ENCODE measurements at places on chromosomes 1 and 21.

GRCh38 chr1:167369933-167370332 is 148.4 kb downstream of the CD247 start:
- no peak for DNase-seq

GRCh38 chr1:93443454-93443853 is 4.5 kb upstream of the FNBP1L start:
- no peak for DNase-seq

GRCh38 chr1:240646571-240647240 is 34.8 kb upstream of the GREM2 start:
- no peak for DNase-seq

DNA sequence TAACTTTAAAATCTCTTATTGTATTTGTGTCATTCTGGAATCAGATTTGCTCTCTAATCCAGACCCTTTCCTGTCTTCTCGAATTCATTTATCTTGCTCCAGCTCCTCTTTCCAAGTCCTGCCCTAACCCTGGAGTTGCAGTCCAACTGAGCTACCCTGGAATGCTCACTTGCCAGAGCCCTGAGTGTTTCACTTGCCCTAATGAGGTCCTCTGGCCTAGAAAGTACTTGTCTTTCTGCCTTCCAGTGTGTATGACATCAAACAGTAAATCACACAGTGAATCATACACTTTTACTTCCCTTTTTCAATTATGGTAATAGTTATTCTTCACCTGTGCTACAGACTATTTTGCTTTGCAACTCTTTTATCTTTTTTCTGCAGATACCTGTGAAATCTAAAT is 96.9 kb downstream of the NEK7 start:
- no peak for DNase-seq

GRCh38 chr1:10793129-10793651 is 3.3 kb downstream of the CASZ1 start:
- DNase-seq = no peak

GRCh38 chr1:7335224-7335879 is 435.7 kb upstream of the VAMP3 start:
- no peak for DNase-seq

DNA sequence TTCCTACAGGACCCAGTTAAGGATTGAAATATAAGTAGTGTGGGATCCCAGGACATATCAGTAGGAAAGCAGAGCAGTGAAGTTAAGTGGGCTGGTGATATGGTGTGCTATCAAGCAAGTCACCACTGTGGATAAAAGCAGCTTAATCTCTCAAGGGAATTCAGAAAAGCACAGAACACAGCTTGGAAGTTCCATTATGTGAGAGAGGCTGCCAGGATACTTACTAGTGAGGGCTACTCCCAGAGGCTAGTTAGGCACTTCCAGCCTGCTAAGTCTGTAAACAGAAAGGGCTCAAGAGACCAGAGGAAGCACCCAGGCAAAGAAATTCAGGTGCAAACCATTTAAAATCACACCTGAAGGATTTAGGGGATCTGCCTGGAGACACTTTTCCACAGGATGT is 18.8 kb upstream of the GRIK1 start:
- no peak for DNase-seq

DNA sequence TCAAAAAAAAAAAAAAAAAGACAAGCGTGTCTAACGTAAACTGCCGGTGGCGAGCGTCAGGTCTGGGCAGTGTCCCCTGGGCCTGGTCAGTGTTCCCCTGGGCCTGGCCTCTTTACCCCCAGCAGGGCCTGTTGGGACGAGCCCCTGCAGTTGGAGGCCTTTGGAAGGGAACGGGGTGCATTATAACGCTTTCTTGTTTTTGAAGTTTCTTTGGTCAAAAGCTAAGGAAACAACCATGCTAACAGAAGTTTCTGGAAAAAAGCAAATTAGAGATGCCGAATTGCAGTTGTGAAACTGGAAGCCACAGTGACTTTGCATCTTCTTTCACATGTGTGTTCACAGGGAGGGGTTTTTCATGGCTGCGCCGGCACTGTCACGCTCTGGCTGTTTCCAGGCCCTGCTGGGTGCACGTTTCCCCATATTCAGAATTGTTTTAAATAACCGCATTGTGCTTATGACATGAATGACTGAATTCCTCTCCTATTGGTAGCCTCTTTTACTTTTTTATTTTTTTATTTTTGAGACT is 16.0 kb downstream of the RRP1 start:
- no peak for DNase-seq
